Pulmonary artery endothelial cell (primary cell): ENCODE measurements at places on chromosomes 11 and 22. TPM values are rescaled to one million over a fixed set of nuclear protein-coding genes. Genes with fewer than 3 reads are reported as not detected.

The KCNJ5 gene
- 0.04 TPM in 1 of 2 replicates, not detected in the other for total RNA-seq

GRCh38 chr11:72897506-72897905, 83.3 kb downstream of the ATG16L2 start:
- DNase-seq, result no peak

DNA sequence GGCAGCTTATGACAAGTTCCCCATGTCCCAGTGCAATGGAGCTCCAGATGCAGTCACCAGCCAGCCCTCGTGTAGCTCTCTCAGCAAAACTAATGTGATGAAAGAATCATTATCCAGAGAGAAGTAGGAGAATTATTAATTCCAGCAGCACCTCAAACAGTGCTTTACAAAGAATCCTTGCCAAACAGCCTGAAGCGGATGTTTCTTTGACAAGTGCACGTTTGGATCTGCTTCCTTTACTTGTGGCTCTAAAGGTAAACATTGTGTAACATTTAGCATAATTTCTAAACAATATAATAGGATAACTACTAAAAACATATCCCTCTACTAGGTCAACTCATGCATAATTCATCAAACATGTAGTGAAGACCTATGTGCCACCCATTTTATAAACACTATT, 197.0 kb downstream of the FAM181B start:
- DNase-seq, result no peak

The CNTN5 gene
- not detected in 2 replicates for total RNA-seq
